Thoracic aorta (tissue), 2 donors: ENCODE measurements at places on chromosomes 7 and 10. TPM values are rescaled to one million over a fixed set of nuclear protein-coding genes. Genes with fewer than 3 reads are reported as not detected.

Gene FAM131B
- total RNA-seq, result 2.3 TPM

Gene CTBP2
- total RNA-seq, result 62.8 TPM

Gene AGBL3
- total RNA-seq, result 0.28 TPM

Gene CREB3L2
- total RNA-seq, result 96.7 TPM

Gene PTER
- total RNA-seq, result 11.2 TPM

Gene UCN3
- not detected for total RNA-seq

Gene SLC26A4
- total RNA-seq, result 0.81 TPM

Gene IQUB
- total RNA-seq, result 0.21 TPM

Gene ASIC3
- total RNA-seq, result 2.8 TPM

Gene MSS51
- total RNA-seq, result 3.5 TPM

Gene ASZ1
- not detected for total RNA-seq

Gene KEL
- not detected for total RNA-seq

Gene SPDYE6
- not detected for total RNA-seq

Gene GARIN1A
- total RNA-seq, result 2.3 TPM

Gene SLC16A9
- 1.6 TPM for total RNA-seq

Gene BLOC1S2
- 35.7 TPM for total RNA-seq

Gene MALRD1
- total RNA-seq, result 0.92 TPM

Gene LIPN
- total RNA-seq, result not detected

Gene AKR1D1
- total RNA-seq, result not detected

Gene DNAJC1
- 63.1 TPM for total RNA-seq

Gene POU6F2
- not detected for total RNA-seq

Gene SPDYE16
- 0.28 TPM for total RNA-seq

Gene ATP6V0E2
- total RNA-seq, result 58.2 TPM

Gene PRSS1
- 16.9 TPM for total RNA-seq

Gene TMEM225B
- total RNA-seq, result 2.2 TPM

Gene KLF14
- not detected for total RNA-seq

Gene IDI2
- total RNA-seq, result not detected

Gene PDE6C
- not detected for total RNA-seq

Gene MYH16
- total RNA-seq, result not detected

Gene MBL2
- not detected for total RNA-seq

Gene ABHD11
- total RNA-seq, result 16.9 TPM

Gene SFTPD
- total RNA-seq, result 2.6 TPM

Gene ERLIN1
- total RNA-seq, result 9.3 TPM

Gene FZD1
- total RNA-seq, result 57.9 TPM

Gene FKBP6
- not detected for total RNA-seq

Gene LRIT1
- total RNA-seq, result not detected

Gene ANXA8L1
- not detected for total RNA-seq

Gene ZNF438
- total RNA-seq, result 14.5 TPM

Gene FGFR2
- total RNA-seq, result 16.2 TPM

Gene OR6B1
- not detected for total RNA-seq

Gene LRMDA
- total RNA-seq, result 8.3 TPM

Gene CCDC172
- not detected for total RNA-seq

Gene EIF4EBP2
- total RNA-seq, result 60.0 TPM

Gene KAZALD1
- total RNA-seq, result 34.1 TPM
